ENCODE measurements at places on chromosomes 12 and 14. TPM values are rescaled to one million over a fixed set of nuclear protein-coding genes. Genes with fewer than 3 reads are reported as not detected.
A peak's percentile ranks its signal among the peaks of the same experiment; 100 is the strongest.

The CTSG gene
- not detected for total RNA-seq

DNA sequence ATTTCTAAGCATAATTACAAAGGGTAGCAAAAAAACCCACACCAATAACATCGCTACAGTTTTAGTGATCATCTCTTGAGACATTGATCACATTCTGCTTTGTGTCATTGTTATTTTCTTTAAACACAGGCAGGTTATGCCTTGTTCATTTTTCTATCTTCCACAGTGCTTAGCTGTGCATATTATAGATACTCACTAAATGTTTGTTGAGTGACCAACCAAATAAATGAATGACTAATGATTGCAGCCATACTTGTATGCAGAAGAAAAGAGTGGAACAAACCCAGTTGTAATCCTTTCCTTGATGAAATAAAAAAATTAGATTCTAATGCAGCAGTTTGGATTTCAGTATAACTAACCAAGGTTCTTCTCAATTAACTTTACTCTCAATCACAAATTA, 81.0 kb upstream of the RASSF8 start:
- DNase-seq = no peak

- no peak for DNase-seq
Measured at GRCh38 chr14:63300854-63301253, 17.9 kb downstream of the GPHB5 start.

- no peak for DNase-seq
Measured at GRCh38 chr12:127401005-127401404, 866.0 kb upstream of the TMEM132C start.

DNA sequence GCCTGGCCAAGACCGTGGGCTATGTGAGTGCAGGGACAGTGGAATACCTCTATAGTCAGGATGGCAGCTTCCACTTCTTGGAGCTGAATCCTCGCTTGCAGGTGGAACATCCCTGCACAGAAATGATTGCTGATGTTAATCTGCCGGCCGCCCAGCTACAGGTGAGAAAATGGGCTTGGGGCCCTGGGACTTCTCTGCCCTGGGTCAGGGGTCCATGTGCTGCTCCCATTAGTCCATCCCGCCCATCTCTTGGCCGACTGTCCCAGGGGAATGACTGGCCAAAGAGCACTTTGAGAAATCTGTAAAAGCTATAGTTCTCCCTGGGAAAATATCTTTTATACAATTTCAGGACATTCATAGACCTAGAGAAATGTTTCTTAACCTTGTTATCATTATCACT, 63.5 kb downstream of the ACACB start:
- no peak for DNase-seq

The CHGA gene
- total RNA-seq = not detected

DNA sequence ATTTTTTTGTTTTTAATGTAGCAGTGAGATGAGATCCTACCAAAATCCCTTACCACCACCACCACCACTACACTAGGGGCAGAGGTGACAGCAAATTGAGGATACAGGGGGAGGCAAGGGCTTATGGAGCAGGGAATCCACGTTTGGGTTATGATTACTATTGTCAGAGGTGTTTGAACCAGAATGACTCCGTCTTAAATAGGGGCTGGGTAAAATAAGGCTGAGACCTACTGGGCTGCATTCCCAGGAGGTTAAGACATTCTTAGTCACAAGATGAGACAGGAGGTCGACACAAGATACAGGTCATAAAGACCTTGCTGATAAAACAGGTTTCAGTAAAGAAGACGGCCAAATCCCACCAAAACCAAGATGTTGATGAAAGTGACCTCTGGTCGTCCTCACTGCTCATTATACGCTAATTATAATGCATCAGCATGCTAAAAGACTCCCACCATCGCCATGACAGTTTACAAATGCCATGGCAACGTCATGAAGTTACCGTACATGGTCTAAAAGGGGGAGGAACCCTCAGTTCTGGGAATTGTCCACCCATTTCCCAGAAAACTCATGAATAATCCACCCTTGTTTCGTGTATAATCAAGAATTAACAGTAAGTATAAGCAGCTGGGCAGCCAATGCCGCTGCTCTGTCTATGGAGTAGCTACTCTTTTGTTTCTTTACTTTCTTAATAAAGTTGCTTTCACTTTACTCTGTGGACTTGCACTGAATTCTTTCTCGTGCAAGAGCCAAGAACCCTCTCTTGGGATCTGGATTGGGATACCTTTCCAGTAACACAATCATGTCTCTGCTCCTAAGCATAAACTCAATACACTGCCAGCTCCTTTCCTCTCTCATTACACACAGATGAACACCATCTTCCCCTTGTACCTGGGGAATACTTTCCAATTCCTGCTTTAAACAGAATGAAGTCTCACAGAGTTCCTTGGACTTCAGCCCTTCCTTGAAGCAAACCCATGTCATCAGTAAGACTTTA, 16.7 kb upstream of the CRY1 start:
- DNase-seq = no peak

The BCDIN3D gene
- total RNA-seq = 5.8 TPM

The KLHL33 gene
- total RNA-seq = not detected

The HOXC9 gene
- 1.9 TPM for total RNA-seq

DNA sequence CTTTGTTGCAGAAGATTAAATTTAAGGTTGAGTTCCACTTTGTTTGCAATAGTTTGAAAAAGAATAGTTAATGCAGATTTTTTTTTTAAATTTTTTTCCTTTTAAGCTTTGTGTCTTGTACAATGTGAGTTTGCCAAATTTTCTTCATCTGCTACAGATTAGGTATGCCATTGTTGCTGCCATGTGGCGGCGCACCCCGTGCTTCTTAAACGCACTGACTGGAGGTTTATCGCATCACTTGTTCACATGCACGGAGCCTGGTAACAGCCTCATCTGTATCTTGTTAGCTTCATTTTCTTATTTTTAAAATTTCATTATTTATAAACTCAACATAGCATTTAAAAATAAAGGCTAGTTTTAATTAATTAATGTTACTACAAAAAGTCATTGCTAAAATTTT, 43.5 kb downstream of the ETNK1 start:
- DNase-seq = no peak

The GPR65 gene
- total RNA-seq = not detected

The EPYC gene
- total RNA-seq = not detected

DNA sequence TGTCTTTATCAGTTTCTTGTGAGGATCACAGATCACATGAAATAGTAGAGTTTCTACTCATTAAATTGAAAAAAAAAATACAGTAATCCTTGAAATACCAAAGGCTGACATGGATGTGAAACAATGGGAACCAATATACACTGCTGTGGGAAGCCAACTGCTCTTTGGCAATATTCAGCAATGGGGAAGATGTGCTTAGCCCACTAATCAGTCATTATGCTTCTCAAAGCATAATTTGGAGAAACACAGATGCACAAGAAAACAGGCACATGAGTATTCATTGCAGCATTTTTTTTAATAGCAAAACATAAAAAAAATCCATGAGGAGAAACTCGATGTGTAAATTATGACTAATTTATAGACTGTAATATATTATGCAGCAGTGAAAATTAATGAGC, 40.6 kb downstream of the A2M start:
- no peak for DNase-seq

The BICDL1 gene
- total RNA-seq = not detected

The GLT8D2 gene
- total RNA-seq = not detected

The DLK1 gene
- not detected for total RNA-seq

The NEUROD4 gene
- not detected for total RNA-seq

The KRT85 gene
- total RNA-seq = not detected

- no peak for DNase-seq
Measured at GRCh38 chr14:57403521-57403864, 13.1 kb downstream of the NAA30 start.

The ASIC1 gene
- 1.7 TPM for total RNA-seq

GRCh38 chr12:68336889-68337303, 4.7 kb upstream of the MDM1 start:
- no peak for DNase-seq

GRCh38 chr12:46164186-46164761, 104.6 kb downstream of the SLC38A1 start:
- no peak for DNase-seq

The POTEG gene
- not detected for total RNA-seq

DNA sequence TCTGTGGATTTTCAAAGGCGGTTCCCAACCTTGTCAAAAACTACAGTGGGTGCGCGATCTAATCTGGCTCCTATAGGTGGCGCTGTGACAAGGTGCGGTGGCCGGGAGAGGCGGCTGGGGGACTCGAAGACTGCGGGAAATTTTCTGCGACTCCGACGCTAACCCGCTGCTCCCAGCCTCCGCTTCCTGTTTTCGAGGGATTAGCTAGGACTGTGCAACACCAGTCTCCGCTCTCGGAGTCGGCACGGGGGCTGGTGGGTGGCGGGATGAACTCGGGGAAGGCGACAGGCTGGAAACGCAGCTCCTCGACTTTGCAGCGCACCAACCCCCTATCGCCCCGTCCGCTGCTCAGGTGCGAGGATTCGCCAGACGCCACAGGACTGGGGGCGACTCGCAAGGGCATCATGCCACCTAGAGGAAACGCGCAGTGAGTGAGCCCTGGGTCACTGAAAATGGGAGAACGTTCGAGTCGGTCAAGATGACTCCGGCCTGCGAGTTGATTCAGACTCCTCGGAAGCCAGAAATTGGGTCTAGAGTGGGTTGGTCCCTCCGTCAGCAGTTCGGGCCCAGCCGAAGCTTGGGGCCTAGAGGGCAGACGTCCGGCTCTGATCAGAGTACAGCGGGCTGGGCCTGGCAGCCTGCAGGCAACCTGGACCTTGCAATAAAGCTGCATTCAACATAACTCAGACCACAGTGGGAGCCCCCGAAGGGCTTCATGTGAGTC, 5.5 kb upstream of the PAX9 start:
- DNase-seq = no peak

DNA sequence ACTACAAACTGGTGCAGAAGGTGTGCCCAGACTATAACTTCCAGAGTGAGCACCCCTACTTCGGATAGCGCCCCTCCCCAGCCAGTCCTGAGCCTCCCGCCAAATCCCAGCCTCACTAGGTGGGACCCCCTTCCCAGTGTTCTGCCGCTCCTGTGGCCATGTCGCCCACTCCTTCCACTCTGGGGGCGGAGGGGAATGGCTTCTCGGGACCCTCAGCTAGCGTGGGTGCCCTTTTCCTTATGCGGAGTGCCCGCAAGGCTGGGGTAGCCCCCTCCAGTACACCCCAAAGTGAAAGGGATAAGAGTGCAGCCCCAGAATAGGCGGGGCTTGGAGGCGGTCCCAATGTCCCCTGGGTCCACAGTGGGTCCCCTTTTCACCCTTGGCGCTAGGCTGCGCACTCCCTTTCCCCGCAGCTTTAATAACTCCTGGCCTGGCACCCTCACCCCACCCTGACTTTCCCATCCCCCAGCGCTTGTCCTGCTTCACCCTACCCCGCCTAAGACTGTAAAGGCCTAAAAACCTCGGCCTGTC, 3.8 kb upstream of the SHMT2 start:
- DNase-seq = no peak

- DNase-seq = peak; percentile 47
Measured at GRCh38 chr12:79689477-79690141, 1.2 kb downstream of the PAWR start.

The KLRF1 gene
- total RNA-seq = 1.8 TPM

The SIRT4 gene
- total RNA-seq = not detected

The CD163L1 gene
- 0.37 TPM for total RNA-seq
